ENCODE measurements at places on chromosomes 2 and 18. TPM values are rescaled to one million over a fixed set of nuclear protein-coding genes. Genes with fewer than 3 reads are reported as not detected.

Gene BOLL
- total RNA-seq: not detected

Gene IL36B
- total RNA-seq: not detected

Gene EGR4
- 1.6 TPM for total RNA-seq

Gene MAP3K2
- total RNA-seq: 48.9 TPM

Gene PAX8
- total RNA-seq: 3.0 TPM

Gene STON1
- total RNA-seq: 1.9 TPM

Gene SMYD1
- not detected for total RNA-seq

Gene SPC25
- 23.7 TPM for total RNA-seq

Gene NR4A2
- 27.5 TPM for total RNA-seq

All from activated T-cell treated with anti-CD3 and anti-CD28 coated beads, Interleukin-2, amount 50 U/mL, for 72 hours (primary cell).